ENCODE measurements at places on chromosomes 13 and 19. TPM values are rescaled to one million over a fixed set of nuclear protein-coding genes. Genes with fewer than 3 reads are reported as not detected.

The SULT2A1 gene
- total RNA-seq = 0.18 TPM

DNA sequence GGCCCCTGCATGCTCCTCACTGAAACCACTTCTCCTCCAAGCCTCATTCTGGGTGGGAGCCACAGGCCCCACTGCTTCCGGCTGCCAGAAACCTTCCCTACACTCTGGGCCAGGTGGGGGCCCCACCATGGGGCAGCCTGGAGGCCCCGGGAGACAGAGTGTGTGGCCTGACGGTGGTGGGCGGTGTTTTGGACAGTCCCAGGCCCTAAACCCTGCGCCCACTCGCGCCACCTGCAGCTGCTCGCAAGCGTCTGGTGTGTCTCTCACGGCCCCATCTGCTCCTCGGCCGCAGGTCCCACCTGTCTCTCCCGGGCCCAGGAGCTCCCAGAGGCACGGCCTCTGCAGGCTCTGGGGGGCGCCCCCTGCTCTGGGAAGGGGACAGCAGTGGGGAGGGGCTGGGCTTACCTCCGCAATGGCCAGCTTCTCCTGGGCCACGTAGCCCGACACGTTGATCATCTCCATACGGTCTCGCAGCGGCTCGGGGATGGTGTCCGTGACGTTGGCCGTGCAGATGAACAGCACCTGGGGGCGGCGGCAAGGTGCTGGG lies 5.6 kb downstream of the RPL36 start:
- no peaks in the 10 kb centered on the region for H3K4me1 ChIP-seq
- H3K36me3 ChIP-seq = peaks cover 48% of the 10 kb centered on the region
- H3K27me3 ChIP-seq = no peaks in the 10 kb centered on the region
- H3K27ac ChIP-seq = no peak overlapping the region
- DNase-seq = peak; percentile 62
- no peak overlapping the region for H3K4me3 ChIP-seq

- no peak overlapping the region for H3K27ac ChIP-seq
- H3K4me3 ChIP-seq = no peak overlapping the region
- DNase-seq = no peak
- H3K4me1 ChIP-seq = peaks cover 10% of the 10 kb centered on the region
- H3K36me3 ChIP-seq = no peaks in the 10 kb centered on the region
Measured at GRCh38 chr13:33183431-33184111, 102.0 kb downstream of the STARD13 start.

GRCh38 chr13:41916173-41916954 lies 44.5 kb downstream of the VWA8 start:
- no peaks in the 10 kb centered on the region for H3K27me3 ChIP-seq
- H3K36me3 ChIP-seq = no peaks in the 10 kb centered on the region
- H3K4me1 ChIP-seq = no peaks in the 10 kb centered on the region
- no peak for DNase-seq
- no peak overlapping the region for H3K4me3 ChIP-seq
- H3K27ac ChIP-seq = no peak overlapping the region
